ENCODE measurements at places on chromosomes 6 and 20.

- peak; percentile 78 for DNase-seq
Observed at GRCh38 chr6:6688283-6688682, 99.8 kb downstream of the LY86 start.

- no peak for DNase-seq
Observed at GRCh38 chr6:160274871-160275510, 16.4 kb upstream of the SLC22A2 start.

GRCh38 chr20:37627060-37627766 is 66.6 kb upstream of the CTNNBL1 start:
- DNase-seq: no peak

DNA sequence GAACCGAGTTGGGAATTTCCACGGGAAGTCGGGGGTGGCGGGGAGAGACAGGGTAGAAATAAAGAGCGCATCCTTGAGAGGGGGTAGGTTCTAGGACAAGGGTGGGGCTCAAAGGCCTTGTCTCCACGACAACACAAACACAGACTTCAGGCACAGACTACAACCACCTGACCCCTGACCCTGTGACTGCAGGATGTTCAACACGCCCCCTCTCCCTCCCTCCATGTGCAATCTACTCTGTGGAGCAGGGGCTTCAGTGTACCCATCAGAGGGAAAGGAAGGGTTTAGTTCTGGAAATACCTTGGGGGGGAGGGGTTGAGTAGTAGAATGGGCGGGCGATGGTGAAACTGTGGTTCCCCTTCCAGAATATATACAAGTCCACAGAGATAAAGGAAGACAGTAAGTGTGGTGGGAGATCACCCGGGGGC is 651 bp upstream of the TAPBP start:
- DNase-seq: peak; percentile 89

- DNase-seq: no peak
Observed at GRCh38 chr6:157443066-157443800, 62.2 kb downstream of the ZDHHC14 start.

GRCh38 chr20:8208226-8208625 is 76.2 kb downstream of the PLCB1 start:
- DNase-seq: no peak

GRCh38 chr20:46751856-46752255 is 42.4 kb downstream of the SLC2A10 start:
- DNase-seq: peak; percentile 15

- DNase-seq: no peak
Observed at GRCh38 chr6:90416322-90416721, 119.7 kb upstream of the BACH2 start.

DNA sequence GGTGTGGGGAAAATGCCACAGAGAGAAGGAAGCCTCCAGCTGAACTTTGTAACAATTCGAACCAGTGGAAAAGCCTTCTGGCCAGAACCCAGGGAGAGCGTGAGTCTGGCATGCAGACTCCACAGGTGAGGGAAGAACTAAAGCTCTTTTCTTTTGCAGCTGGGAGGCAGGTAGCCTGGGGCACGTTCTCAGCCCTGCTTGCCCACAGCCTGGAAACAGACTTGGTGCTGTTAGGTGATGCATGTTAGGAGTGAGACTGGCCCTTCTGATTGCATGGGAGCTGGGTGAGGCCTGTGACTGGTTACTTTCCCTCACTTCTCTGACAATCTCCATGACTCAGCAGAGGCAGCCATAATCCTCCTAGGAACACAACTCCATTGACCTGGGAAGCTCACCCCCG is 34.2 kb downstream of the PROKR2 start:
- no peak for DNase-seq

- DNase-seq: no peak
Observed at GRCh38 chr6:56729719-56730118, 87.0 kb upstream of the DST start.

DNA sequence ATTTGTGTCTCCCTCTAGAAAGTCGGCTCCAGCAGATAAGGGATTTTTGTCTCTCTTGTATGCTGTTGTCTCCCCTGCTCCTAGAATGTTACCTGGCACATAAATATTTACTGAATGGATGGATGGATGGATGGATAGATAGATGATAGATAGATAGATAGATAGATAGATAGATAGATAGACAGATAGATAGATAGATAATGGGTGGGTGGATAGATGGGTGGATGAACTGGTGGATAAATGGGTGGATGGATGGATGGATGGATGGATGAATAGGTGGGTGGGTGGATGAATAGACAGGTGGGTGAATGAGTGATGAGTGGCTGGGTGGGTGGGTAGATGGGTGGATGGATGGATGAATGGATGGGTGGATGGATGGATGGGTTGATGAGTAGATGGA is 185.0 kb downstream of the NFATC2 start:
- DNase-seq: no peak

- no peak for DNase-seq
Observed at GRCh38 chr20:63942250-63942951, 13.8 kb downstream of the UCKL1 start.

- DNase-seq: no peak
Observed at GRCh38 chr6:111381123-111381522, 101.9 kb downstream of the REV3L start.

DNA sequence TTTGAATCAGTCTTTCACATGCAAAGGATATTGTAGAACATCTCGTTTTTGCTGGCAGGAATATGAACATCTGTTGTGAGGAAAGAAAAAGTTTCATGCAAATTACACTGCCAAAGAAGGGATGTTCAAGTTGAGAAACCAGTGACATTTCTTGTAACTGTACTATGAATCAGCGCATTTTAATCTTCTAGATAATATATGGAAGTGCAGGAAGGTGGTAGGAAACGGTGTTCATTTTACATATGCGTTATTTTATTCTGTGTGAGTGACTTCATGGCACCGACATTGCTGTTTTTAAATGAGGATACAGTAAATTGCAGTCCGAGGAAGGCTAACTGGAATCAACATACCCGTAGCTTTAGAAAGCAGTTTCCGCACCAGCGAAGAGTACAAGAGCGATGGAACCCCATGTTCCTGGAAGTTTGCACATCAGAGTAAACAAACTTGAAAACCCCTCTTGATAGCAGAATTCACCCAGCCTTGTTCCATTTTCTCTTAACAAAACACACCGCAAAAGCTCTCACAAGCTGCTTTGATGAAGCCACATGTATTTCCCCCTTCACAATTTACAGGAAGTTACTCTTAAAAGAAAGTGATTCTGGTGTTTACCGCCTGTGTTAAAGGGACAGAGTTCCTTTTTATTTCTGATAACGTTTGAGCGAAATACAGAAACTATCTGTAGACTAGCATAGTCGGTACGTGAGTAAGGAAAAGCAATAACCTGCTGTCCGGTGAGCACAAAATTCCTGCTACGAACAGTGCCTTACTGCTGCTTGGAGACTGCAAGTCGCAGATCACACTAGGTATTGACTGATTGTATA is 11.5 kb downstream of the PRDM1 start:
- no peak for DNase-seq

DNA sequence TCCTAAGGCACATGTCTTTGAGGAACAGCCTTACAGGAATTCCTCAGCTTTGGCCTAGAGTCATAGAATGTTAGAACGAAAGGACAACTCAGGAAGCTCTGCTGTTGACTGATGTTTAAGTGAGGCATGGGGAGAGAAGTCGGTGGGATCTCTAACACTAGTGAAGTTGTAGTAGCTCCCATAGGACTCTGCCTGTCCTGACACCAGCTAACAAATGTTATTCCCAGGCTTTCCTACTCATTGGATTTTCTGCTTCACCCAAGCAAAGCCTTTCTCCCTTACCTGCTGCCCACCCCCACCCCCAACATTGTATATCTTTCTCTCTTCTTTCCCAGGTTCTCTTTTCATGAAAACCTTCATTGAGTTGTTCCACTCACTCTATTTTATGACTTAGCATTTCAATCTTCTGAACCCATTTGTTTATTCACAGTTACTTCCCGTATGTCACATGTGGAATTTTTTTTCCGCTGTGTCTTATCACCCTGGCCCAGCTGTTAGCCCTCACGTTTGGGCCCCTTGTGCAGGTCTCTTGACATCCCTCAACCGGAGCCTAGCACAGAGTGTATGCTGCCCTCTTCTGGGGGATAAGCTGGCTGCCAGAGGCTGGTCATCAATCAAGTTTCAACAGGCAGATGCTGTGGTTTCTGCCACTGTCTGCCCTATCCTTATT is 39.2 kb upstream of the RNF8 start:
- DNase-seq: peak; percentile 9

DNA sequence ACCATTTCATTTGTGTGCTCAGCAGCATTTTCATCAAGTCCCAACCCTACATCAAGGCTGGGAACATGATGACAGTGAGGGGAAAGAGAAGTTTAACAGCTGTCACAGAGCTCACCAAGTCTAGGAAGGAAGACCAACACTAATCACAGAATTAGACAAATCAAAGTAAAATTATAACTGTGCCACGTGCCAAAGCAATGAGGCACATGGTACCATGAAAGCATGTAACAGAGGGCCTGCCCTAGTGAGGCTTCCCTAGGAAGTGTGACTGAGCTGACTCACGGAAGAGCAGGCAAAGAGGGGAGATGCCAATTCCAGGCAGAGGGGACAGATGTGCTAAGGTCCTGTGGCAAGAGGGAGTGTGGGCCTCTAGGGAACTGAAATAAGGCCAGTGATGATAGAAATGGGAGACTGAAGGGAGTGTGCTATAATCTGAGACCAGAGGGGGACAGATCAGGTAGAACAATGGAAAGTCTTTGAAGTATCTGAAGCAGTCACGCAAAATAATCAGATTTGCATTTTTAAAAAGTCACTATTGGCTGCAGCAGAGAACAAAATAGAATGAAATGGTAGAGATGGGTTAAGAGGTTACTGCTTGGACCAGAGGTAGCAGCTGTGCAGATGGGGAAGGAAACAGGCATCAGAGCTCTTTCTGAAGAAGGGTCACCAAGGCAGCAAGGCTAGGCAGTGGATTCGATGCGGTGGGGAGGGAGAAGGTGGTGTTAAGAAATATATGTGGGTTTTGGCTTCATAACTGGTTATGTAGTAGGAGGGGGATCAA is 86.8 kb downstream of the GPR6 start:
- DNase-seq: no peak

DNA sequence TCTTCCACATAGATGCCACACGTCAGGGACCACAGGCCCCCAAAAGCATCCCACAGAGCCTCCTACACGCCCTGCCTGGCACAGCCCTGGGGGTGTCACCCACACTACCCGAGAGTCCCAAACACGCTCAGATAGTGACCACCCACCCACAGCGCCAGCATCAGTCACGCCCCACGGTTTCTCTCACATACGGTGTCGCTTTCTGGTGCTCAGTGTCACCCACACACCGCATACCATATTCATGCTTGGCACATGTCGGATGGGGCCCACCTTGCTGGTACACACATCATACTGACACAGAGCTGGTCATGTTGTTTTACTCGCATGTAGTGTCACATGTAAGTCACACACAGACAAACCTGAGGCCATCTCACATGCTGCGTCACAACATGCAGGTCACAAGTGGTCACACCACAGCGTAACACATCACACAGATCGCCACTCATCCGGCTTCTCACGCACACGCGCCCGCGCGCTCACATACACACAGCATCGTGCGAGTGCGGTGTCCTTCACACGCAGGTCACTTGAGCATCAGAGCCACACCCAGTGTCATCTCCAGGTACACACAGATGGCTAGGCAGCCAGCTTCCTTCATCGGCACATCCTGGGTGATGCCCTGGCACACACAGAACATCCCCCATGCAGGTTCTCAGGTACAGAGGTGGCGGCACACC is 3.4 kb downstream of the TEAD3 start:
- no peak for DNase-seq

DNA sequence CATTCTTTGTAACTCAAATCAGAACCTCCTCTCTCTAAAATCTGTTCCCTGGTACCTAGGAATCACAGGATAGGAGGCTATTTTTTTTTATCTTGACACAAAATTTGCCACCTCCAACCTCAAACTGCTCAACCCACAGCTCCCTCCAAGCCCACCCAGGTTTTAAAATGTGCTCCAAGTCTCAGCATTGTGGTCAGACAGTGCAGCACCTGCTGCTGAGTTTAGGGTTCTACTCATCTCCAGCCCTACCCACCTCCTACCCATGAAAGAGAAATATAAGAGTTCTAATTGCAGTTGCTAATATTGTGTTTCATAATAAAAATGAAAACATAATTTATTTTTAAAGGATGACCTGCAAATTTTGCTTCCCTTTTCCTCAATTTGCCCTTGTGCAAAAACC is 496.5 kb downstream of the MAFB start:
- no peak for DNase-seq

DNA sequence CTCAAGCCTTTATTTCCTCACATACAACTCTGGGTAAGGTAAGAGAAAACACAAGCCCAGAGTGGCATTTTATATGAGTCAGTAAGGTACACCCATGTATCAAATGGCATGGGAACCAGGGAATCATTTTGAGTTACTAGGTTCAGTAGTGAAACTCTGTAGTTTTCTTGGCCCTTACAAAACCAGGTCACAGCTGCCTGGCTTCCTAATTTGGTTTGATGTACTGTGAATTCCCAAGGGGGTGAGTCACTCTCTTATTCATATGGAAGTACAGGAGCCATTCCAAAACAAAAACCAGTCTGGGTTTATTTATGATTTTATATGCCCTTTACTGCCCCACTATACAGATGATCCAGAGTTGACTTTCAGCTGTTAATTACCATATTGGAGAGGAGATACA is 70.7 kb downstream of the PDE7B start:
- DNase-seq: no peak

- no peak for DNase-seq
Observed at GRCh38 chr20:56440346-56441007, 27.9 kb upstream of the RTF2 start.

DNA sequence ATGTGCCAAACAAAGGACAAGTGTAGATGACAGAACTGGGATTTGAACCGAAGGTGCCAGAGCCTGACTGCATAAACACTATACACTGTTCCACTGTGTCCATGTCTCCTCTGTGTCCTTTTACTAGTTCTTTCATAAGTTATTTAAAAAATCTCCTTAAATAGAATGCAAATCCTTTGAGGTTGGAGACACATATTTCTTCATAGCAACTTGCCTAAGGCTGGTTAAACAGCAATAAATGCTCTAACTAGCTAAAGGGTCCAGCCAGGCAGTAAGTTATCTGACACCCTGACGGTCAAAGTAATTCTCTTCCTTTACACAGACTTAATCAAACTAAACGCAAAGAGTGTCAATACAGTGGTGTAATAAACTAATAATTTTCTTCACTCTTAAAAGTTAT is 76.2 kb upstream of the TRAF3IP2 start:
- DNase-seq: no peak

- DNase-seq: no peak
Observed at GRCh38 chr6:52726741-52727535, 36.3 kb downstream of the GSTA2 start.

DNA sequence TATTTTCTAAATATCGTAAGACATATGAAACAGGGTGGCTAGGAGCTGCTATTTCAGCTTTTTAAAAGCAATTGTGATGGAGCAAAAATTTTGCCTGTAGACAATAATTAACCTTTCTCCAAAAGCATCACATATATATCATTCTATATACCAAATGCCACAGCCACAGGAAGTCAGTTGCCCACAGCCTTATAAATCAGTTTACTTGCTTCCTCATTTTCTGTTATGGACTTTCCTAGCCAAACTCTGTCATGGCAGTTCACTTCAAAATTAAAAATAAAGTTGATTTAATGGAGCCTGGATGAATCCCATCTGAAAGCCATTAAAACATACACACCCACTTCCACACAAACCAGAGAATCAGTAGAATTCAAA is 93.4 kb upstream of the NHSL1 start:
- DNase-seq: no peak
